ENCODE measurements at places on chromosomes 5 and 9.

DNA sequence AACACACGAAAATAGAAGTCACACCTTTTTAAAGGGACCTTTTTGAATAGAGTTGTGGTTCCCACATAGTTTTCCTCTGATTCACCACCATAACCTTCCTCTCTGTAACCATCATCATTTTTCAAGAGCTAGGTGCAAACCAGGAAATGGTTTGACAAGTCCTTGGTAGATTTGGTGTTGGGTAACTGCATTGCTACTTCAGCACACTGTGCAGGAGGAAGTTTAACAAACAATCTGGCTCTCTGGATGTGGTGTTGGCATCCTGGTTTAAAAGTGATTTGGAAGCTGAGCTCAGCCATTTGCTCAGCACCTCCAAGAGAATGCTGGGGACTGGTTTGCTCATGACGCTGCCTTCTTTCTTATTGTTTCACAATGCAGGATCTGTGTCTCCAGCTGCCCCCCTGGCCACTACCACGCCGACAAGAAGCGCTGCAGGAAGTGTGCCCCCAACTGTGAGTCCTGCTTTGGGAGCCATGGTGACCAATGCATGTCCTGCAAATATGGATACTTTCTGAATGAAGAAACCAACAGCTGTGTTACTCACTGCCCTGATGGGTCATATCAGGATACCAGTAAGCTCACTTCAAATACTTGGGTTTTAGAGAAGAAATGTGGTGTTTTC, 213.1 kb downstream of the RFK start:
- no peak for DNase-seq

GRCh38 chr5:140056880-140057279, 13.8 kb upstream of the NRG2 start:
- no peak for DNase-seq

GRCh38 chr5:109695005-109695926, 5.5 kb downstream of the MAN2A1 start:
- DNase-seq, result no peak

- DNase-seq, result no peak
Measured at GRCh38 chr9:16784002-16784401, 86.5 kb downstream of the BNC2 start.

GRCh38 chr5:170008376-170008775, 28.1 kb upstream of the INSYN2B start:
- DNase-seq, result no peak

DNA sequence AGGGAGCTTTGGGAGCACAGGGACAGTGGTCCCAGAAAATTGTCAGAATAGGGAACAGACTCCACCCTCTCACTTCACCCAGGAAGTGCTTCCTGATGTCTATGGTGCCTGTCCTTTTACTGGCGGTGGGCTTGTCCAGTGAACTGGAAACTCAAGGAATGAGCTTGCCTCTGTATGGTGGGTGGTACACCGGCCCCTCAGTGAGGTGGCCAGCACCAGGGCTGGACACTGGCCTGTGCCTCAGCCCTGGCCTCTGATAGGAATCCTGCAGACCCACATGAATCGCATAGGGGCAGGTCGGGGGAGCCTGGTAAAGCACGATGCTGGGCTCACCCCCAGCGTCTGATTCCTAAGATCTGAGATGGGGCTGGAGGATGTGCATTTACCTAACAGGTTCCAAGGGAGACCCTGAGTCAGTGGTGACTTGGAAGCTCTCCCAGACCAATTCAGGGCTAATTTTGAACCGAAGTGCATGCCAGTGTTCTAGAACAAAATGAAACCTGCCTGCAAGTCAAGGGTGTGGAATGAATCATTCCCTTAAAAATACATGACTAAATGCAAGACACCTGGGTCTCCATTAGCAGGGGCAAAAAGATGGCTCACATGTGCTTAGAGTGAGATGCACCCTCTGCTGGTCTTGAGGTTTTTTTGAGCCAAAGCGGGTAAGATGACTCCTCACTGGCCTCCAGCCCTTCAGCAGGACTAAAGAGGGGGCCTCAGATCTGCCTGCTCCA, 178.3 kb downstream of the HSPA4 start:
- DNase-seq, result no peak

- no peak for DNase-seq
Measured at GRCh38 chr9:28004900-28005299, 431.6 kb upstream of the C9orf72 start.

DNA sequence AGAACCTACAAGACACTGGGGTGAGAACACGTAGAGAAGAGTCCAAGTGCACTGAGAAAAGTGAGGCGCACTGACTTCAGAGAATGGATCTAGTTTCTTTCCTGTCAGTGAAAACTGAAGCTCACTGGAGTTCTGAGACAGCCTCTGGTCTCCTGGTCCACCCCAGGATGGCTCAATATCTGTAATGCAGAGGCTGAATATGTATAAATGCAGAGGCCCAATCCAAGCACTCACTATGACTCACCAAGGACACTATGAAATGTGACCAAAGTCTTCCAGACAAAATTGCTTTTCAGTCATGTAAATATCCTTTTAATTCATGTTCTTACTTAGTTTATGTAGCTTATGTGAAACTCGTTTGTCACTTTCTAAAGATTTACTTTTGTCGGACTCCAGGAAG, 53.8 kb downstream of the NFIB start:
- DNase-seq, result no peak

DNA sequence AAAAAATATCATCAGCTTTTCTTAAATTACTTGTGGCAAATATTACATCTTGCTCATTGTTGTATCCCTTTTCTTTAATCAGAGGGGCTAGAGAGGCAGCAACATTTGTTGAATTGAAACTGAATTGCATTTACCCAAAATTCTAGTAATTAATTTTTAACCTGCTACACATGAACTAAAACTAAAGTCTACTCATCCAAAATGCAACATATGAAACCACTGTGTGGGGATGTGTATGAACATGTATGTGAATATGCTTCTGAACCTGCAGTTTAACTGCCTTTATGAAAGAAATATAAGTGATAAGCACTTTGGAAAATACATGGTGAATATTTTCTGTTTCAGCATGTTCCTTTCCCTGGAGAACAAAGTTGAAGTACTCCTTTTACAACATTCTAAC, 158.5 kb downstream of the KIAA0825 start:
- DNase-seq, result no peak

GRCh38 chr5:148488757-148489156, 105.0 kb downstream of the FBXO38 start:
- DNase-seq, result no peak

GRCh38 chr9:33024126-33024965, 727 bp upstream of the DNAJA1 start:
- no peak for DNase-seq

DNA sequence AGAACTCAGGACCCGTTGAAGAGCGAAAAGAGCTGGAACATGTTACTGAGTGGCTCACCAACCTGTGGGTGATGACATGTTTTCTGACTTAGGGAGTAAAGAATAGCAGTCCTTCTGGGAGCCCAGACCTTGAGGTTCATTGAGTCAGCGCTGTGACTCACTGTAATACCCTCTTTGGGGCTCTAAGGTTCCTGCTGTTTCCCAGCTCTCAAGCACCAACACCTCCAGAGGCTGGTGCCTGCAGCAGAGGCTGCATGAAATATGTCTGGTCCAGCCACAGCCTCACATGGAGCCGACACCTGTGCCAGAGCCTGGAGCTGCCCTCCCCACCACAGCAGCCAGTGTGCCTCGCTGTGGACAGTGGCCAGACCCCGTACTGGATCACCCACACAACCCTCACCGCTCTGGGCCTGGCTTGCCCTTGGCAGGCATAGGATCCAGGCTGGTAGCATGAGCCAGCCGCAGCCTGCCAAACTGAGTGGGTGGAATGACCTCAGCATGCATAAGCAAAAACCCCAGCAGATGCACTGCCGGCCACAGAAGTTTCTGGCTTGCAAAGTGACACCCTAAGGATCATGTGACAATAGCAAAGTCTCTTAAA, 143.5 kb upstream of the MRPS30 start:
- no peak for DNase-seq

DNA sequence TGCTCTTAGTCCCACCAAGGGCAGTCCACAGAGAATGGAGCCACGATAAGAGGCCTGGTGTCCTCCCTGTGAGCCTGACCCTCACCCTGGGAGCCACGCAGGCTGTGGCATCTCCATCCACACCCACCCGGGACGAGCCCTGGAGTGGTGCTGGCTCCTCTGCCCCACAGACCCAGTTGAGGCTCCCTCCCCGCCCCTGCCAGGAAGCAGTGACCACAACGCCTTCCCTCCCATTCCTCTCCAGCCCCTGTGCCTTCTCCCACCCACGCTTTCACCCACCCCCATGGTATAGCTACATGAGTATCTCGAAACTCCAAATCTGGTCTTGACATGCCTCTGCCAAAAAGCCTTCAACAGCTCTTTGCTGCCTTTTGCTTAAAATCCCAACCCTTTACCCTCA, 57.9 kb downstream of the SEMA4D start:
- no peak for DNase-seq

DNA sequence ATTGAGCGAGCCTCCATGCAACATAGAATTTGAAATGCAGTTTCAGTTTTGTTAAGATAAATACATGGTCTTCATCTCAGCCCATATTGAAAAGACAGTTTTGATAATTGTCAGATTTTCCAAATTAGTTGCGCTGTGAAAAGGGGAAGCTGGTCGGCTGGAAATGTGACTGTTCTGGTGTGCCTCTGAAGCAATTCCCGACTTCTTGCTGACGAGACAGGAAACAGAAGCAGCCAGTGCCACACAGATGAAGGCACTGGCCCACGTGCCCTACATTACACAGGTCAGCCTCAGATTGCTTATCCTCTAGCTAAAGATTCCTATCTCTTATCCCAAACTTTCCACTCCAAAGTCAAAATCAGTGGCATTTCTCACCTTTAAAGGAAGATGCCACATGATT, 214.1 kb upstream of the TLE4 start:
- no peak for DNase-seq

DNA sequence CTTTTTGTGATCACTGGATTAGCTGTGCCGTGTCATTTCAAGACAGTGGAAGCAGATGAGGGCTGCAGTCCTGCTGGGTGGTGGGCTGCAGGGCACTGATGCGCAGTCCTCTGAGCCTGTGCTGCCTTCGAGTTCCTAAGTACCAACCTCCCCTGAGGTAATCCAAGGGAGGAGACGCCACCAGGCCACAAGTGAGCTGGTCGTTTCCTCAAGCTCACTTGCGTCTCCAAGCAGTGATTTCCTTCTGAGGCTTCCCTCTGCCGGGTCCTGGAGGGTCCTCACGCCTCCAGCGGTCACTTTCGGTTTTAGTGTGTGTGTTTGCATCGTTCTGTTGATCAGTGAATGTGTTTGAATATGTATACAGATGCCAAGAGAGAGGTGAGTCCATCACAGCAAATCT, 115.7 kb downstream of the TRIO start:
- DNase-seq, result no peak

- no peak for DNase-seq
Measured at GRCh38 chr5:176784218-176785165, 25.9 kb upstream of the UNC5A start.

DNA sequence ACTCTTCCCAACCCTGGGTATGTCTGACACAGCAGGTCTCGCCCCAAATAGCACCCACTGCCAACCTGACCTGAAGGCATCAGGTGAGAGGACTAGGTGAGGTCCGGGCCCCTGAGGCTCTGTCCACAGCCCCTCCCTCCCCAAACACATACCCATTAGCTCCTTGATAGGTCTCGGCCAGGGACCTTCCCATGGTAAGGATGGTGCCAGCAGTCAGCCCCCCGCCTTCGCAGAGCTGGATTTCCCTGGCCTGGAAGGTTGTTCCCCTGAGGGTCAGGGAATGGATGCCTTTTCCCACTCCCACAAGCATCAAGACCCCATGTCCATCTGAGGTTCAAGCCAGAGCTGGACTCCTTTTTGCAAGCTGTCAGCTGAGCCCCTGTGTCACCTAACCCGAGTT, 2.7 kb downstream of the ENHO start:
- no peak for DNase-seq

All from GF-D8 (cell line).